ENCODE measurements at places on chromosomes 7 and 10.

DNA sequence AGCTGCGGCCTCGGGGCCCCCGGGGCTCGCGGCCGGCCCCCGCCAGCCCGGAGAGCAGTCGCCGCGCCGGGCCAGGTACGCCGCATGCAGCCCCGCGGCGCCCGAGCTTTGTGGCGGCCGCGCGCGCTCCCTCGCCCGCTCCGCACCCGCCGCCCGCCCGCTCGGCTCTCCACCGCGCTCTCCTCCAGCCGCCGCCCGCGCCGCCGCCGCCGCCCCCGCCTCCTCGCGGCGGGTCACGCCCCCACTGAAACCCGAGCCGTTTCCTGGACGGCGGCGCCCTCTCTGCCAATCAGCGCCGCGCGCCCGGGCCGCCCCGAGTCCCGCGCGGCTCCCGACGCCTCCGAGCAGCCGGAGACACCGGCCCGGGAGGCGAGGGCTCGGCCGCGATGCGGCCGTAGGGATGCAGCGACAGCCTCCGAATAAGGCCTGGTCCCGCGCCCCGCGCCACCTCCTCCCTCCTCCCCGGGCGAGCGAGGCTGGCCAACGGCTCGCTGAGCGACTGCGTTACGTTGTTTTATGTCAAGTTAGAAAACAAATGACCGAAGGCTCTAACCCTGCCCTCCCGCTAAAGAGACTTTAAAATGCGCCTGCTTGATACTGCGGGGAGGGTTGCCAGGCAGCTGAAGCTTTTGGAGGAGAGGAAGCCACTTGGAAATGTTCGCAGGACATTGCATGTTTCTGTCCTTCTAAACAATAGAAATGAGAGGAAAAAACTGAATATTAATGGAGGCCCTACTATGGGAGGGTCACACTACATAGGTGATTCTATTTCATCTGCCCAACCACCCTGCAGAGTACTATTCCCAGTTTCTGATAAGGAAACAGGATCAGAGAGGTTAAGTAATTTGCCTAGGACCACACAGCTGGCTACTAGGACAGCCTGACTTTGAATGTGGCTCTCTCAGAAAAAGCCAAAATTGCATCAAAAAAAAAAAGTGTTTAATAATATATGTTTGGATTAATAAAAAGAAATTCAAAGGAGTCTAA lies at the start of gene FGFR2:
TSS of gene FGFR2 (minus strand) at position 182 of the 987 bp plus-strand sequence. CDS start 4,627 bp downstream, outside the sequence.
- peak; percentile 94 for DNase-seq

GRCh38 chr10:28977518-28977917 lies 300.2 kb downstream of the BAMBI start:
- no peak for DNase-seq

GRCh38 chr7:123751821-123752220 lies 3.0 kb upstream of the WASL start:
- no peak for DNase-seq

GRCh38 chr10:78563314-78563713 lies 505.5 kb upstream of the ZMIZ1 start:
- DNase-seq: no peak

- peak; percentile 66 for DNase-seq
These were observed 18.8 kb downstream of the TMEM196 start for GRCh38 chr7:19754521-19755116.

- no peak for DNase-seq
These were observed 149.2 kb downstream of the RPS24 start for GRCh38 chr10:78182841-78183240.

DNA sequence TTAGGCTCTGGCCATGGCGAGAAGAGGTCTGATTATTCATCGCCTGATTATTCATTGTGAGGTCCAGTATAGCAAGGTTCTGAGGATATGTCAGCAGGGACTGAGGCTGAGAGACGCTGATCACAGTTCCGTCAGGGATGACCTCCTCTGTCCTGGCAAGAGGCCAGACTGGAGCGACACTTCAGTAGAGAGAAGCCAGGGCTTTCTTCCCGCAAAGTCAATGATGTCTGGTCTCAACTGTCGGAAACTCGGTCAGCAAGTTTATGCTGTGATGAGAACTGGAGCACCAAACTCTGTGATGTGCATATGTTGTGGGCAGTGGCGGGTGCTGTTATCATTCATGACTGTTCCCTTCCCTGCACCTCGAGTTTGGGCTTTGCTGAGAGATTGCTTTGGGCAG lies 29.0 kb upstream of the GNA12 start:
- DNase-seq: no peak

- DNase-seq: no peak
These were observed 1.9 kb downstream of the HTR5A start for GRCh38 chr7:155071916-155072571.

GRCh38 chr10:103504181-103504783 lies 10.8 kb downstream of the NEURL1 start:
- peak; percentile 67 for DNase-seq

GRCh38 chr10:8365935-8366911 lies 311.7 kb downstream of the GATA3 start:
- no peak for DNase-seq

- no peak for DNase-seq
These were observed 72.1 kb downstream of the GNAI1 start for GRCh38 chr7:80206763-80207162.

DNA sequence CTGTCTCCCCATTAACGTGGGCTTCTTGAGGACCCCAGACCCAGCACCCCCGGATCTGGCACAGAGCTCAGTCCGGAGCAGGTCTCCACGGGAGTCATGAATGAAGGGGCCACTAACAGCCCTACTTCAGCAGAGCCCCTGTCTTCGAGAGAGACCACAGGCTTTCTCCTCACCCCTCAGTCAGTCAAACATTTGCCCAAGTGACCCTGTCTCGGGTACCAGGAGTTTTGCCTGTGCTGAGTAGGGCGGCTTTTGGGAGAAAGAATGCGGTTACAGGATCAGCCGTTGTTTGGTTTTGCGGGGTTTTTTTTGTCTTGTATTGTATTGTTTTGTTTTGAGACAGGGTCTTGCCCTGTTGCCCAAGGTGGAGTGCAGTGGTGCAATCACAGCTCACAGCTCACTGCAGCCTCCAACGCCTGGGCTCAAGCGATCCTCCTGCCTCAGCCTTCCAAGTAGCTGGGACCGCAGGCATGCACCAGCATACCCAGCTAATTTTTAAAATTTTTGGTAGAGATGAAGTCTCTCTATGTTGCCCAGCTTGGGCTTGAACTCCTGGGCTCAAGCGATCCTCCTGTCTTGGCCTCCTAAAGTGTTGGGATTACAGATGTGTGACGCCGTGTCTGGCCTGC lies 16.5 kb downstream of the ADAP1 start:
- DNase-seq: no peak

DNA sequence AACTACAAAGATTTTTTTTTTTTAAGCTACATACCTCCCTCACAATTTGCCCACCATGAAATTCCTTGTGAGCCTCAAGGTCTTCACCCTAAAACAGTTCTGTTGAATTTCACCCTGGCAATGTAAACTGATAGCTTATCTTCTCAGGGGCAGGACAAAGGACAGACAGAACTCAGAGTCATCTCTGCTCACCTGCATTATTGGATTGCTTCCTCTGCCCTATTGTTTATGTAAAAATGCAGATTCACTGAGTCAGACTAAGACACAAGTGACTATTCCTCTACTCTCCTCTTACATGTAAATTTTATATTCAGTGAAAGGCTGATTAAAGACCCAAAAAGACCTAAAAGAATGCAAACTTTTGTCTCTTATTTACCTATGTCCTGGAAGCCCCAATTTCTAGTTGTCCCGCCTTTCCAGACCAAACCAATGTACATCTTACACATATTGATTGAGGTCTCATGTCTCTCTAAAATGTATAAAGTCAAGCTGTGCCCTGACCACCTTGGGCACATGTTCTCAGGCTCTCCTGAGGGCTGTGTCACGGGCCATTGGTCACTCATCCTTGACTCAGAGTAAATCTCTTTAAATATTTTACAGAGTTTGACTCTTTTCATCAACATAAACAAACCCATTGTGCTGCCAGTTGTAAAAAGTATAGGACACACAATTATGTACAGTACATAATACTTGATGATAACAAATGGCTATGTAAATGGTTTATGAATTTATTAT lies 440.2 kb downstream of the HTR7 start:
- DNase-seq: no peak

- no peak for DNase-seq
These were observed 90.5 kb upstream of the PHYHIPL start for GRCh38 chr10:59085711-59086502.

DNA sequence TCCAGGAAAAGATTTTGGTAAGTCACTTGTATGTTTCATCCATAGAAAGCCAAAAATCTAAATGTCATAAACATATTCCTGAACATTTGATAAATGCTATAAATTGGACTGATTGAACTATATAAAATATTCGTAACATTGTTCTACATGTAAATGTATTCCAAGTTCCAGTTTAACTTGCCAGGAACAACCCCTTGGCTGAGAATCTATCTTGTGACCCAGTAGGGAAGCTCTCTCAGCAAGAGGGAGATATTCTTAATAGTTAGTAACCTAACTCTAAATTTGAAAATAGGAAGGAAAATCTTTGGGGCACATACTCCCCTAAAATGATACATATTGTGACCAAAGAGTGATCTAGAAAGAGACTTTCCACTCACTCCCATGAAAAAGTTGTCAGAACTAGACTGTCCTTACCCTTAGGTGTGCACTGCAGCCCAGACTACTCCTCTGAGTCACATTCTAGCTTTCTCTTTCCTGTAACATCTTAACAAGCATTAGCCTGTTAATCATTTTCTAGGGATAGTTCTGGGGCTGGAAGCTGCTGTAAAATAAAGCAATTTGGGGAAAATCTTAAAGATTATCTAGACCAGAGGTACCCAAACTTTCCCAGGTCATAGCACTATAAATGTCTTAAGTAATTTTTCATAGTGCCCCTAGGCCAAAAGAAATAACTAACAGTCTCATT lies 73.7 kb upstream of the SKAP2 start:
- no peak for DNase-seq

DNA sequence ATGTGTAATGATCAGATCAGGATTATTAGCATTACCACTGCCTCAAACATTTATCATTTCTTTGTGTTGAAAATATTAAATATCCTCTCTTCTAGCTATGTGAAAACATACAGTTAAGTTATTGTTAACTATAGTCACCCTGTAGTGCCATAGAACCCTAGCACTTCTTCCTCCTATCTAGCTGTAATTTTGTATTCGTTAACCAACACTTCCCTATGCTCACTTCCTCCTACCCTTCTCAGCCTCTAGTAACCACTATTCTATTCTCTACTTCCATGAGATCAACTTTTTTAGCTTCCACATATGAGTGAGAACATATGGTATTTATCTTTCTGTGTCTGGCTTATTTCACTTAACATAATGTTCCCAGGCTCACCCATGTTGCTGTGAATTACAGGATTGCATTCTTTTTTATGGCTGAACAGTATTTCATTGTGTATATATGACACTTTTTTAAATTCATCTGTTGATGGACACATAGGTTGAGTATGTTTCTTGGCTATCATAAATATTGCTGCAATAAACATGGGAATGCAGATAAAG lies 132.7 kb upstream of the RHOBTB1 start:
- DNase-seq: no peak

DNA sequence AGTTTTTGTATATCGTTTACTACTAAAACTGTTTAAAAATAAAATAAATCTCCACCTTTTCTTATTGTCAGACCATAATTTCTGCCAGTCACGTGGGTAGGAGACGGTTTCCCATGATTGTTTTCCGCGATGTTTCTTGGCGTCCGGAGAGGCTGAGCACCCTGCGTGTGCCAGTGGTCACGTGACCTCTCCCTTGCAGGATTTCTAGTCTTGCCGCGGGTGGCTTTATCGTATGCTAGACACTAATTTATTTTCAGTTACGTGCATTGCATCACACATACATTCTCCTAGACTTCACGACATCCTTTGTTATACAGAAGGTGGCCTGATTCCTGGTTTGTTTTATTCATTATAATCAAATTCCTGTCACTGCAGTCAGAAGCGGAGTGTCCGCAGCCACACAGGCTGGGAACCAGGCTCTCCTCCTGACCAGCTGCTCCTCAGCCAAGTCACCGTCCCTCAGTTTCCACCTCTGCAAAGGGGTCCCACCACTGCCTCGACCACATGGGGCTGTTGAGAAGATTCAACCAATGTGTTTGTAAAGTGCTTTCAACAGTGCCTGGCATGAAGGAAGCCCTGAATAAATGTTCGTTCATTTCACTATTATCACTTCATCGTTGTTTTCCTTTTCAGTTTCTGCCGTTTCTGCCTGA lies 203.2 kb upstream of the PPP2R2D start:
- DNase-seq: no peak

GRCh38 chr7:41720886-41721285 lies 18.0 kb upstream of the INHBA start:
- DNase-seq: no peak

- no peak for DNase-seq
These were observed 346.4 kb upstream of the NPSR1 start for GRCh38 chr7:34311591-34311990.

- no peak for DNase-seq
These were observed 69.5 kb downstream of the NPSR1 start for GRCh38 chr7:34727464-34727995.

DNA sequence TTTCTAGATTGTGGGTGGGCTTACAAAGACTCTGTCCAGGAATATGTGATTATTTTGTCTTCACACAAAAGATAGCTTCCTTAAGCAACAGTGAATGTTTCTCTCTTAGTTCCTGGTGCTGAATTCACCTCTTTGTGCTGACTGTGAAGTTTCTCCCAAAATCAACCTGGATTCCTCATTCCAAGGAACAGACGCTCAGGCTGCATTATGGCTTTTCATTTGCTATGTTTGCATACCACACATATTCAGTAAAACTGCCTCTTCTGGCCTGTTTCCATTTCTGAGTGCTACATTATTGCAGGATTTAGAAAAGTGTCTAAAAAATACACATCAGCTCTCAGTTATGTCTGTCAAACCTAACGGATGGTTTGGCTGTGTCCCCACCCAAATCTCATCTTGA lies 21.5 kb downstream of the MACROH2A2 start:
- no peak for DNase-seq

GRCh38 chr10:63819753-63820329 lies 298.6 kb downstream of the REEP3 start:
- peak; percentile 66 for DNase-seq

DNA sequence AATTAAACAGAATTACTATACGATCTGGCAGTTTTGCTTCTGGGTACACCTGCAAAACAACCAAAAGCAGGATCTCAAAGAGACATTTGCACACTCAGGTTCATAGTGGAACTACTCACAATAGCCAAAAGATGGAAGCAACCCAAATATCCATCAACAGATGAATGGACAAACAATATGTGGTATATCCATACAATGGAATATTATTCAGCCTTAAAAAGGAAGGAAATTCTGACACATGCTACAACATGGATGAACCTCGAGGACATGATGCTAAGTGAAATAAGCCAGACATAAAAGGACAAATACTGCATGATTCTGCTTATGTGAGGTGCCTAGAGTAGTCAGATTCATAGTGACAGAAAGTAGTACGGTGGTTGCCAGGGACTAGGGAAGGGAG lies 330.7 kb downstream of the PLXNA4 start:
- no peak for DNase-seq

GRCh38 chr7:77657427-77658224 lies 38.6 kb upstream of the RSBN1L start:
- peak; percentile 69 for DNase-seq
